ENCODE measurements at places on chromosomes 2 and 18.

DNA sequence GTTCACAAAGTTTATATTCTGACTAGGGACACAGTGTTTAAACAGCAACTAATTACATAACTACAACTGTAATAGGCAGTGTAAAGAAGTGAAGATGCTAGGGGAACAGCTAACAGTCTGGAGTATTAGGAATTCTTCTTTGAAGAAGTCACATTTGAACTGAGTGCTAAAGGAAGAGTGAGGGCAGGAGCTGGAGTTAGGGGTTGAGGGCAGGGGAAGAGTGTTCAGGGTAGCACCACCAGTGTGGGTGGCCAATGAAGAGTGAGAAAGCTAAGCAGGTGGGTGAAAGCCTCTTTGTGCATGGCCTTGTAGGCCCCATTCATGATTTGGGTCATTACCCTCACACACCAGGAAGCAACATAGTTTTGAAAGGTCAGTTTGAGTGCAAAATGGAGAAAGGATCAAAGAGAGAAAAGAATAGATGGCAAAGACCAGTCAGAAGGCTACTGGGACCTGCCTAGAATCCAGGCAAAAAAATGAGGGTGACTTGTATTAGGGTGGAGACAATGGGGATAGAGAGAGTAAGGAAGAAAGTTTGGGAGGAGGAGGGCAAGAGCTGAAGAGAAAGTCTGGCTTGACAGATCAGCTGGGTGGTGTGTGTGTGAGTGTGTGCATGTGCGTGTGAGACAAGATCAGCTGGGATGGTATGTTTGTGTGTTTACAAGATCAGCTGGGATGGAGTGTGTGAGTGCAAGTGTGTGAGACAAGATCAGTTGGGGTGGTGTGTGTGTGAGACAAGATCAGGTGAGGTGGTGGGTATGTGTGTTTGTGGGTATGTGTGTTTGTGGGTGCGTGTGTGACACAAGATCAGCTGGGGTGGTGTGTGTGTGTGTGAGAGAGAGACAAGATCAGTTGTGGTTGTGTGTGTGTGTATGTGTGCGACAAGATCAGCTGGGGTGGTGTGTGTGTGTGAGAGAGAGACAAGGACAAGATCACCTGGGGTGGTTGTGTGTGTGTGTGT is 43.6 kb upstream of the AGPS start:
- no peak for DNase-seq

DNA sequence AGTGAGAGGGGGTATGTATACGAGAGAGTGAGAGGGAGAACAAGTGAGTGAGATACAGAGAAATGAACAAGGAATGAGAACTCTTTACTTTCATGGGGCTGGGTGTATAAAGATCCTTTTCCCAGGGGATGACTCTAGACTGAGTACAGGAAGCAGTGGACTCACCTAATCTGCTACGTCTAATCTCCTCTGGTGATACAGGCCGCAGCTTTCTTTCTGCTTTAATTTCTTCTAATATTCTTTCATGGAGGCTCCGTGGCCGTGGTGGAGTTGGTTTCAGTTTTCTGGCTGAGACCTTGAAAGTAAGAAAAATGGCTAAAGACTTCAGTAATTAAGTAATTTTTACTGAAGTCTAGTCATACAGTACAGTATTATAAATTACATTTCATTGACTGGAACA is 85.2 kb downstream of the PRELID3A start:
- DNase-seq, result no peak

GRCh38 chr18:12031846-12032245 is 50.5 kb downstream of the IMPA2 start:
- no peak for DNase-seq

GRCh38 chr18:59145055-59145454 is 5.4 kb downstream of the SEC11C start:
- DNase-seq, result no peak
